Foreskin keratinocyte (primary cell): ENCODE measurements at places on chromosomes 1 and 21. TPM values are rescaled to one million over a fixed set of nuclear protein-coding genes. Genes with fewer than 3 reads are reported as not detected.

The GLMN gene
- total RNA-seq, result 11.8 and 12.2 TPM in 2 replicates

DNA sequence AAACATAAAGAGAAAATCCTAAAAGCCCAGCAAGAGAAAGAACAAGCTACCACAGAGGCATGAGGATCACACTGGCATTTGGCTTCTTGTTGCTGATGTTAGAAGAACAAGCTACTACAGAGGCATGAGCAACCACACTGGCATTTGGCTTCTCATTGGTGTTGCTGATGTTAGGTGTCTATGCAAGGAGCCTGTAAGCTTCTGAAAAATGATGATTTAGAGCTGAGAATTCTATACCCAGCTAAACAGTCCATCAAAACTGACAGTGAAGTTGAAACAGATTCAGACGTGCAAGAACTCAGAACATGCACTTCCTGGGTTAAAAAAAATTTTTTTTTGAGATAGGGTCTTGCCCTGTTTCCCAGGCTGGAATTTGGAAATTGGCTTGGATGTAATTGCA lies 37.8 kb upstream of the ADARB1 start:
- DNase-seq, result no peak

GRCh38 chr1:185567440-185567839 lies 166.8 kb upstream of the HMCN1 start:
- DNase-seq, result no peak

DNA sequence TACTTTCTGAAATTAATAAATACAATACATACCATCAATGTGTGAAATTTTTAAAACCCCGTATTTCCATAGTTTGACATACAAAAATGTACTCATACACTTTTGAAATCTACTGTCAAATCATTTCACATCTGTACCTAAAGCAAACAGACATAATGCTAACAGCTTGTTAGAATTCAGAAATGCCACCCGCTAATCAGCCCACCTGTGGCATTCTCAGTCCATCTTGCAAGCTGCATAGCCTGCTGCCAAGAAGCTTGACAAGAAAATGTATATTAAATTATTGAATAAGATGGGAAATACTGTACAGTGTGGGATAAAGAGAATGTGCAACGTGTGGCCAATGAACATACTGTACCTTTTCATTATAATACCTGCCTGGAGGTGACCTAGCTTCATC lies 55.1 kb downstream of the ZBTB18 start:
- DNase-seq, result no peak

DNA sequence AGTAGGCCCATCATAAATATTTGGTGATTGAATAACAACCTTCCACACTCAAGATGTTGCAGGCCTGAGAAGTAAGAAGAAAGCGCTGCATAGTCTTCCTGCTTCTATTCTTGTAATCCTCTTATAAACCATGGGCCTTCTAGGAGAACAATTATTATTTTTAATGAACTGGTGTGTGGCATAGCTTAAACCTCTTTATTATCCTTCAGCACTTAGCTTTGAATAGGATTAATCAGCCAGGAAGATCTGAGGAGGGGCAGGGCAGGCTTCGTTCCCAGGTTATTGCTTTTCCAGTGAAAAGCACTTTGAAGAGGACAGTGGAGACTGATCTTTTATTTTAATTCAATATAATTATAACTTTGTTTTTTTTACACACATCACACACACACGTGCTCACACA lies 42.3 kb downstream of the KIF26B start:
- DNase-seq, result no peak

DNA sequence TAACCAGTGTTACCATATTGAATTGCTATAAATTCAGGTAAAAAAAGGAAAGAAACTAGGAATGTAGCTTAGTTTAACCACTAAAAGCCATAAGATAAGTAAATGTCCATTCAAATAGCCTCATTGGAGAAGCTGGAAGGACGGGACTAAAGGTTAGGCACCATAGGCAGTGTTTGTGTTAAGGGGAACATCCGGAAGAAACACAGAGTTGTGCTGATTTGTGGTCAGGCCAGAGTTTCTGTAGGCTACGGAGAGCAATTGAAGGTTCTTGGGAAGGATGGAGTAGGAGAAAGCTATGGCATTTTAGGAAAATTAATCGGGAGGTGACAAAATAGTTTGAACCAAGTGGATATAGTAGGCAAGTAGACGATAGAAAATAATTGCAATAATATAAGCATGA lies 1.3 kb upstream of the KCNJ10 start:
- DNase-seq, result no peak
